Heart left ventricle (tissue), 16 donors: ENCODE measurements at places on chromosomes 4 and X. TPM values are rescaled to one million over a fixed set of nuclear protein-coding genes. Genes with fewer than 3 reads are reported as not detected.

DNA sequence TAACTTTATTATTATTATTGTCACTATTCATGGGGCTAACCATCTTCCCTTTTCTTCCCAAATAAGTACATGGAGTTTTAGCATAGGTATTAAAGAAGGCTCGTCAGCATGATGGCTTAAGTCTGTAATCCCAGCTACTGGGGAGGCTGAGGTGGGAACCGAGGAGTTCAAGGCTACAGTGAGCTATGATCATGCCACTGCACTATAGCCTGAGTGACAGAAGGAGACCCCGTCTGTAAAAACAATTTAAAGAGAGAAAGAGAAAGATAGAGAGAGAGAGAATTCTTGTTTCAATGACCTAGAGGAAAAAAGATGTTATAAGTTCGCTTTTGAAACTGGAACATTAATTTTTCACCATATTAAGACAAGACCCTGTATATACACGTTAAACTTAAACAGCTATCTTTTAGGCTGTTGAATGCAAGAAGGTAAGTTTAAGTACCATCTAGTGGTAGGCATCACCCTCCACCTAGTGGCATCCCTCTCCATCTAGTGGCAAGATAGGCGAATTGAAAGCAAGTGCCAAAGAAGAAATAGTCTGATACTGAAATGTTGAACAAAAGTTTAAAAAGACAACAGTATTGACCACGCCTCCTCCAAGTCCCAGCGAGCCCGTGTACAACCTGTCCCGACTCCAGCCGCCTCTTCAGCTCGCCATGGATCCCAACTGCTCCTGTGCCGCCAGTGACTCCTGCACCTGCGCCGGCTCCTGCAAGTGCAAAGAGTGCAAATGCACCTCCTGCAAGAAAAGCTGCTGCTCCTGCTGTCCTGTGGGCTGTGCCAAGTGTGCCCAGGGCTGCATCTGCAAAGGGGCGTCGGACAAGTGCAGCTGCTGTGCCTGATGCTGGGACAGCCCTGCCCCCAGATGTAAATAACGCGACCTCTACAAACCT is 26.0 kb upstream of the YTHDC1 start:
- no peak for DNase-seq

The SPACA5 gene
- total RNA-seq, result not detected

The ADAM29 gene
- total RNA-seq, result not detected

DNA sequence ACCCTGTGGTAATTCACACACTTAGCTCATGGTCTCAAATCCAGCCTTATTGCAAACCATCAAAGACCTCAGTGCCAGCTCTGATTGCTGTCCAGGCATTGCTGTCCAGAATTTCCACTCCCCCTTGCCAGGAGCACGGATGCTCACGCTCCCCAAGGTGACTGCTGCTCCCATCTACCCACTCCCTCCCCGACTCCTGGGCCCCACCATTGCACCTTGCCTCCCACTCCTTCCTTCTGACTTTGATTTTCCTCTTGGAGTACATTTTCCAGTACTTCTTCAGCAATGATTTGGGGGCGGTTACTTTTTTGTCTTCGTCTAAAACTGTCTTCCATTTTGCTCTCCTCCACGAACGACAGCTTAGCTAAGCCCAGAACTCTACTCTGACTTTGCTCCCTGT is 11.5 kb downstream of the ZFYVE28 start:
- DNase-seq, result no peak

DNA sequence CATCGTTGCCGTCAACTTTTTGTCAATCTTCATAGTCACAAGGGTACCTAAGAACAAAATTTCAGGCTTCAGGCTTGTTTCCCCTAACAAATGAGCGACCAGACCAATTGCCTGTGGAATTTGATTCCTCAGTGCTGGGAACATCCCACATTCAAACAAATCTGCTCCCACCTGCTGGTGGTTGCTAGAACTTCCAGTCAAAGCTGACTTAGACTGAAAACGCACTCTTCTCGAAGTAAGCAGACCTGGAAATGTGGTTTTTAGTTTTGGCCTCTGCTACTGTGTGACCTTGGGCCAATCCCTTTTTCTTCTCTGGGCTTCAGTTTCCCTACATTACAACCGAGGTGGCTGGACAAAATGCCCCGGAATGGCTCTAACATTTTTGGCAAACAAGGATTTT is 1.8 kb upstream of the GABRQ start:
- DNase-seq, result no peak

The EGF gene
- 5.4 TPM for total RNA-seq
